ENCODE measurements at places on chromosomes 1 and 21.
A peak's percentile ranks its signal among the peaks of the same experiment; 100 is the strongest.

DNA sequence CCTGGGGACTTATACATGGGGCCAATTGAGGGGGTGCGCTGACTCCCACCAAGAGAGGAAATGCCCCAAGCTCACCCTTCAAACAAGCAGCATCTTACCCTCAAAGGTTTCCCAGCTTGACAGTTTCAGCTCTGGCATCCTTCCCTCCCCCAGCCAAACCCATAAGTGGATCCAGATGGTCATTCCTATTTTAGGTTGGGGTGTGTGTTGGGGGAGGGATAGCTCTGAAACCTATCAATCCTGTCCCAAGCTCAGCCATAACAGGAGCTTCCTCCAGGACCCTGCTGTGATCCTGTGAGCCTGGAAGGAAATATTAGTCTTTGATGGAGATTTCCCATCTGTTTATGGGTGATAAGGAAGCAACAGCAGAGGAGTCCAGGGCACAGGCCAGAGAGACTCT, 3.4 kb upstream of the TMEM222 start:
- DNase-seq: no peak

GRCh38 chr1:29703596-29704370, 467.5 kb downstream of the PTPRU start:
- peak; percentile 42 for DNase-seq

DNA sequence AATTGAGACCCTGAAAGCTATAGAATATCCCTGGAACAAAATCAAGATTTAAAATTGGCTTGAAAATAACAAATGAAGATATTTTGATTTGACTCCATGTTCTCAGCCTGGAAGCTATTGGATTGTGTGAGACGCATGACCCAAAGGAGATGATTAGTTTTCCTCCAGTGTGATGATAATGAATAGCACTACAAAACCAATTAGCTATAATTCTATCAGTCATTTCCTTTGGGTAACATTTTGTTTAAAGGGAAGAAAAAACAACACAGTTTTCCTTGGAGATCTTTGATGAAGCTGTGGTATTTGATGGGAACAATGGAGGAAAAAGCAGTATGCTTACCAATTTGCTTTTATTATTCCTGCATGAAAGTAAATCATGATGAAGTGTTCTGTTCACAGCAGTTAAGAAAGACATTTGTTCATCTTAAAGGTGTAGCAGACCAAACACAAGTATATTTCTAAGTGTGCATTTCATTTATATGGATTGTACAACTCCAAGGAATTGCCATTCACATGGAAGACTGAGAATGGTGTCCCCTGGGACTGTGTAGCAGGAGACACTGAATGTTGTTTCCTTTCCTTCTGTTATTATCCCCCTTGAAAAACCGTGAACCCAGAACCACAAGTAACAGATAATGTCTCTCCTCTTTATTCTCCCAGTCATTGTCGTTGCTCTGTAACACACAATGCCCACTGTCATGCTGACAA, 111.4 kb downstream of the CACHD1 start:
- no peak for DNase-seq

- no peak for DNase-seq
Observed at GRCh38 chr1:30034627-30035521, 688.5 kb downstream of the MATN1 start.

DNA sequence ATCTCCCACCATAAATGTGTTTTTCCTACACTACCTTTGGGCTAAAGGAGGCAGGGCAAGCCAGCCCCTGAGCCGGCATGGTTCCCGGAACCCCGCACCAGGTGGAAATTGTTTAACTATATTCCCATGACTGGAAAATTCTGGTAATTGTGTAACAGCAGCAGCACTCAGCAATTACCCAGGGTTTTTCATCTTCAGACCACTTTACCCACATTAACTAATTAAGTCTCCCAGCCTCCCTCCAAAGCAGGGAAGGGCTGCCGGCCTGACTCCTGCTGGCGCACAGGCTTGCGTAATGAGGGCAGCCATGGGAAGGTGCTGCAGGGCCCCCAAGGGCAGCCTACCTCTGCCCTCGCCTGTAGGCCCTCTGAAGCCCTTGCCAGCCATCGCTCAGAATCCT, 140.7 kb upstream of the VAMP3 start:
- DNase-seq: no peak

Data from suppressor macrophage treated with lipopolysaccharide for 4 hours (primary cell).